ENCODE measurements at places on chromosomes 3 and 15. TPM values are rescaled to one million over a fixed set of nuclear protein-coding genes. Genes with fewer than 3 reads are reported as not detected.

DNA sequence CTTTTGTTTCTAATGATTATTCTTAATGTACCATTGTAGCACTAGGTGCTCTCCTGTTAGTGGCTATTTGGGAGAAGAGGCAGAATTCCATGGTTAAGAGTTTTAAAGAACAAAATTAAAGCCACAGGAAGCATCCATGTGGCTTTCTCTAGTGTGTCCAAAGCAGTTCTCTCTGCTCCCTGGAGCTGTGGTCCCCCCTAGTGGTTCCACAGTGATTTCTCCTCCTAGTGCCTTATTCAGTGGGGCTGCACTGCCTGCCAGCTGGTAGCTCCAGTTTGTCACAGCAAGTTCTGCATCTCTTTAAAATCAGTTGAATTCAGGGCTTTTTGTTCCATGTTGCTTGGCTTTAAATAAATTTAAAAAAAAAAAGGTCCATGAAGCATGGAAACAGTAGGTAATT, 39.6 kb upstream of the FAM98B start:
- DNase-seq: no peak
- peaks cover 6% of the 10 kb centered on the region for H3K27me3 ChIP-seq
- no peak overlapping the region for H3K4me3 ChIP-seq
- no peak overlapping the region for H3K27ac ChIP-seq
- H3K4me1 ChIP-seq: no peaks in the 10 kb centered on the region
- H3K36me3 ChIP-seq: no peaks in the 10 kb centered on the region

GRCh38 chr15:49301562-49301961, 121.5 kb upstream of the FGF7 start:
- peaks cover 3% of the 10 kb centered on the region for H3K36me3 ChIP-seq
- H3K4me1 ChIP-seq: no peaks in the 10 kb centered on the region
- DNase-seq: no peak
- H3K4me3 ChIP-seq: no peak overlapping the region

DNA sequence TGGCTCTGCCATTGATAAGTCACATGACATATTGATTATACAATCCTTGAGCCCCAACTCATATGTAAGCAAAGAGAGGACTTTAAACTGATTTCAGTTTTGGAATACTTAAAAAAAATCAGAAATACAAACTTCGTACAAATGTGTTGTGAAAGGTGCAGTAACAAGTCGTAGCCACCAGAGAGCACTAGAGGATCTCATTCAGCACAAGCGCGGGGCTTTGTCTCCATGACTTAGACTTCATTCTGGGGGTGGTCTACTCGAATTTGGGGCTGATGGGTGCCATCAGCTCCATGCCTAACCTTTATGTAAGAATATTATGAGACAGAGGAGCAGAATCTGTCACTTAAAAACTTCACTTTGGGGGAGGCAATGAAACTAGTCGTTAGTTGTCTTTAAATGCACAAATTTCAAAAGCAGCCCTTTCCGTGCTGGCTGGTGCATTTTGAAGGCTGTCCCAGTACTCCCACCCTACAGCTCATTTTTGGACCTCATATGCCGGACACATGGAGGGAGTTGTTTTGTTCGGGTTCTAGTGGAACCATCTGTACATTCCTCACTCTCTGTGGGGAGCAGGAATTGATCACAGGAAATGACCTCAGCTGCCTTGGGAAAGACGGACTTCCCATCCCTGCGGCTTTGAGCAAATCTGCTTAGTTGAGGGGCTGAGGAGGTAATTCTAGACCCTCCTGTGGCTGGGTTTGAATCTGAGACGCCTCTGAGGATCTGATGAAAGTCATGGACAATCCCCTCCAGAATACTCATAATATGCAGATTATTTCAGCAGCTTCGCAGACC, 27.5 kb upstream of the MASP1 start:
- H3K27me3 ChIP-seq: no peaks in the 10 kb centered on the region
- H3K36me3 ChIP-seq: no peaks in the 10 kb centered on the region
- DNase-seq: no peak
- peak overlapping the region; percentile 64 for H3K27ac ChIP-seq
- peaks cover 7% of the 10 kb centered on the region for H3K4me1 ChIP-seq
- H3K4me3 ChIP-seq: peak overlapping the region; percentile 51

GRCh38 chr3:53174346-53175250, 13.6 kb downstream of the PRKCD start:
- H3K27ac ChIP-seq: no peak overlapping the region
- DNase-seq: no peak
- H3K4me3 ChIP-seq: no peak overlapping the region
- H3K4me1 ChIP-seq: no peaks in the 10 kb centered on the region
- peaks cover 10% of the 10 kb centered on the region for H3K36me3 ChIP-seq
- no peaks in the 10 kb centered on the region for H3K27me3 ChIP-seq

DNA sequence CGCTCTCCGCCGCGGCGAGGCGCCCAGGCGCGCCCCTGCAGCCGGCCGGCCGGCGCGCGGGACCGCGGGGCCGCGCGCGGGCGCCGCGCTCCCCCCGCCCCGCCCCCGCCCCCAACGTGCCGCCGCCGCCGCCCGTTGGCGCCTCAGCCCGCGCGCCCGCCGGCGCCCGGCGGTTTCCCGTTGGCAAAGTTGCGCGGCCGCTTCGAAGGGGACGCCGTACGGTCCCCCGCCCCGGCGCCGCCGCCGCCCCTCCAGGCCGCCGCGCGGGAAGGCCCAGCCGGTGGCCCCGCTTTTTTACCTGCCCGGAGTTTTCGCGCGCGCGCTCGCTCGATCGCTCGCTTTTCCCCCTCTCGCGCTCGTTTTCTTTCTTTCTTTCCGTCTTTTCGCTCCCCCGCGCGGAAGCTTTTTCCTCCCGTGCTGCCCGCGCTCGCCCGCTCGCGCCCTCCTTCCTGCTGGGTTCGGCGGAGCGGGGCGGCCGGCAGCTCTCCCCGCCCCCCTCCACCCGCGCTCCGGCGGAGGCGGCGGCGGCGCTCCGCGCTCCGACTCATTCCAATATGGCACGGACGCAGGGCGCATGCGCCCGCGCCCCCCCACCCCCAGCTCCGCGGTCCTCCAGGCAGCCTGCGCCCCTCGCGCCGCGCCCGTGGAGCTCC, at the start of gene SFMBT1:
SFMBT1 (minus strand) TSS at position 556 of the 653 bp plus-strand sequence. CDS start 76,945 bp downstream, outside the sequence.
- peaks cover 7% of the 10 kb centered on the region for H3K4me1 ChIP-seq
- H3K36me3 ChIP-seq: no peaks in the 10 kb centered on the region
- H3K27me3 ChIP-seq: no peaks in the 10 kb centered on the region
- peak; percentile 70 for DNase-seq
- peak within 1 kb of the TSS; percentile 72 for H3K27ac ChIP-seq

- H3K4me3 ChIP-seq: no peak overlapping the region
- H3K4me1 ChIP-seq: no peaks in the 10 kb centered on the region
- no peaks in the 10 kb centered on the region for H3K27me3 ChIP-seq
- H3K36me3 ChIP-seq: no peaks in the 10 kb centered on the region
- DNase-seq: no peak
- no peak overlapping the region for H3K27ac ChIP-seq
Observed at GRCh38 chr15:94294556-94294955, 63.2 kb downstream of the MCTP2 start.

GRCh38 chr3:146044046-146044445, 116.9 kb downstream of the PLOD2 start:
- no peak overlapping the region for H3K27ac ChIP-seq
- H3K27me3 ChIP-seq: no peaks in the 10 kb centered on the region
- H3K4me3 ChIP-seq: no peak overlapping the region
- H3K4me1 ChIP-seq: no peaks in the 10 kb centered on the region
- no peak for DNase-seq
- no peaks in the 10 kb centered on the region for H3K36me3 ChIP-seq

DNA sequence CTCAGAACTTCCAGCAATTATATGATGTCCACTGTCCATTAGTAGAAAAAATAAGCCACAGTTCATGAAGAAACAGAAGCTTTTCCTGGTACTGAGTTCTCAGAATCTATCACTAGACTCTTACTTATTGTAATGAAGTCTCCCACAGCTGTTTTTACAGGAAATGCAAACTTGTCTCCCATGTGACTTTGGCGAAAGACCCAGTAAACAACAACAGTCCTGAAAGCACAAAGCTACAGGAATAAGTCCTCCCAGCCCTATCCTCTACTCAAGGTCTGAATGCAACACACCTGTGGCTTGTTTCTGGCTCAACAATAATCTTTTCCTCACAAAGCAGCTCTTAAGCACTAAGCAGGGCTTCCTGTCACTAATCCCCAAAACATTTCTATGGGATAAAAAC, 55.9 kb downstream of the EOMES start:
- DNase-seq: no peak
- H3K27ac ChIP-seq: no peak overlapping the region
- H3K4me1 ChIP-seq: no peaks in the 10 kb centered on the region
- no peaks in the 10 kb centered on the region for H3K36me3 ChIP-seq
- H3K4me3 ChIP-seq: no peak overlapping the region

GRCh38 chr3:156246961-156247725, 126.8 kb downstream of the KCNAB1 start:
- no peaks in the 10 kb centered on the region for H3K36me3 ChIP-seq
- no peak overlapping the region for H3K27ac ChIP-seq
- DNase-seq: no peak
- no peaks in the 10 kb centered on the region for H3K27me3 ChIP-seq
- no peak overlapping the region for H3K4me3 ChIP-seq

- no peak overlapping the region for H3K27ac ChIP-seq
- no peaks in the 10 kb centered on the region for H3K27me3 ChIP-seq
- DNase-seq: no peak
- H3K4me1 ChIP-seq: no peaks in the 10 kb centered on the region
- no peaks in the 10 kb centered on the region for H3K36me3 ChIP-seq
- H3K4me3 ChIP-seq: no peak overlapping the region
Observed at GRCh38 chr3:127639173-127640041, 10.4 kb downstream of the PODXL2 start.

DNA sequence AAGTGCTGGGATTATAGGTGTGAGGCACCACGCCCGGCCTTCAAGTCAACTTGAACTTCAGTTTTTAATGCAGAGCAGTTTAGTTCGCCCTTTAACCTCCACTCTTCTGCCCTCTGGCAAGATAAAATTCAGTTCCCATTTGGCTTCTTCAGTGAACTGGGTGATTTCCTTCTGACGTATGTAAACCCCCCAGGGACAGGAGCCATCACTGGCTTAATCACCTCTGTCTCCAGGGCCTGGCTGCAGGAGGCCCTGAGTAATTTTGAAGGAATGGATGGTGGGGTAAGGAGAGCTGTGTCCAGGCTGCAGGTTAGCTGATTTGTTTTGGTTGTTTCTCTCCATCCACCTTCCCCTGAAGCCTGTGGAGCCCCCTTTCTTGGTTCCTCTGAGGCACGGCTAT, 11.9 kb downstream of the MCM2 start:
- no peak for DNase-seq
- no peak overlapping the region for H3K4me3 ChIP-seq
- H3K4me1 ChIP-seq: peaks cover 7% of the 10 kb centered on the region
- H3K27ac ChIP-seq: no peak overlapping the region

- no peak overlapping the region for H3K27ac ChIP-seq
- H3K4me1 ChIP-seq: no peaks in the 10 kb centered on the region
- H3K36me3 ChIP-seq: no peaks in the 10 kb centered on the region
Observed at GRCh38 chr15:38070778-38071177, 136.3 kb downstream of the TMCO5A start.

TEX9 gene
- total RNA-seq: 1.3 TPM

XYLB gene
- total RNA-seq: 51.5 TPM

ADGRG7 gene
- total RNA-seq: 2.1 TPM

PLSCR5 gene
- not detected for total RNA-seq

RBP2 gene
- total RNA-seq: not detected

TIMP4 gene
- 1.7 TPM for total RNA-seq

RCCD1 gene
- 13.3 TPM for total RNA-seq

MEGF11 gene
- total RNA-seq: under 0.01 TPM
